SJSA1 (cell line): ENCODE measurements at places on chromosomes 16 and 17.

GRCh38 chr16:3988824-3989223 is 108.3 kb upstream of the CREBBP start:
- DNase-seq, result no peak

DNA sequence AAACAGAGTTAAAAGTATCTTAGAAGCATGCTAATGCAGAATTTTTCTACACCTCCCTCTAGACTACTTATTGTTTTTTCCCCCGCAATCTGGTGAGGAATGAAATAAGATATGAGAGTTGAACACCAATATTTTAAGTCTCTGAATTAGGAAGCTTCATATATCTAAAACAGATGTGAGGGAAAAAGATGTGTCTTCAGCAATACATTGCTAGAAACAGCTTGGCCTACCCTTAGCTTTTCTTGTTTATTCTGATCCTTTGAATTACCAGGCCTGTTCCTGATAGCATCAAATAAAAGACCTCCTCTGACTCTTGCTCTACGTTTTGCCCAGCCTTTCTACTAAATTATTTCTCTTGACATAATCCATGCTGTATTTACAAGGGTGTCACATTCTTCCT is 221.8 kb downstream of the CDH11 start:
- DNase-seq, result no peak

GRCh38 chr17:61533797-61534196 is 57.2 kb downstream of the NACA2 start:
- DNase-seq, result no peak

GRCh38 chr16:20850981-20851380 is 44.7 kb downstream of the REXO5 start:
- no peak for DNase-seq

DNA sequence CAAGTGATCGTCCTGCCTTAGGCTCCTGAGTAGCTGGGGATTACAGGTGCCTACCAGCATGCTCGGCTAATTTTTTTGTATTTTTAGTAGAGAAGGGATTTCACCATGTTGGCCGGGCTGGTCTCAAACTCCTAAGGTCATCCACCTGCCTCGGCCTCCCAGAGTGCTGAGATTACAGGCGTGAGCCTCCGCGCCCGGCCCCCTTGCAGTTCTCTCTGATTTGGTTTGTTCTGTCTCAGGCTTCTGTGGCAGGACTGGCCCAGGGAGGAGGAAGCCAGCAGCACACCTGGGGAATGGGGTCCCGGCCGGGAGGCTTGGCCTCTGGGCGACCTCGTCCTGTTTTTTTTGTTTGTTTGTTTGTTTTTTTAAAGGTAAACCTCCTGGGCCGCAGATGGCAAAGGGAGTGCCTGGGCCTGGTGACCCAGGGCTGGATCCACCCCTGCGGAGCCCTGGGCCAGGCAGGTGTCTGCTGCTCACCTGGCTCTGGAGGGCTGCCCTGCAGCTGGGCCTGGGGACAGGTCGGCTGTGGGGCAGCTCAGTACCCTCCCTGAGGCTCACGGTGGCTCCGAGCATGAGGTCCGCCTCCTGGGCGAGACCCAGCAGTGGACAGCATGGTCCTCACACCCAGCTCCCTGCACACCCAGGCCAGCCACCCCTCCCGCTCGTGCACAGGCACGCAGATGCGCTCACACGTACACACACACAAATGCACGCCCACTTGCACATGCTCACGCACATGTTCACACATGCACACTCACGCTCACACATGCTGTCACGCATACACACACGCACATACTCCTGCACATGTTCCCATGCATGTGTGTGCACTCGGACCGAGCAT is 3.3 kb upstream of the NUDT16L1 start:
- no peak for DNase-seq

DNA sequence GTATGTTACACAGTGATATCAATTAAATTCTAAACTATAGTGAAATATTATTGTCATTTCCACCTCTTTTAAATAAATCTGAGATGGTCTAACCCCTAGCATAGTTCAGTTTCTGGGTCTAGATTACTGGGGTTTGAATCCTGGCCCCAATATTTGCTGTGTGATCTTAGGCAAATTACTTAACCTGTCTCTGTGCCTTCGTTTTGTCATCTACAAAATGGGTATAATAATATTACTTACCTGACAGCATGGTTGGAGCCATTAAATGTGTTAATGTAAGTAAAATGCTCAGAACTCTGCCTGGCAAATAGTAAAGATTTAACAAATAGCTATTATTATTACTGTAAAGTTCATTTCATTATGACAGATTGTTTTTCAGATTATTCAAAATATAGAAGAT is 52.3 kb downstream of the BMERB1 start:
- DNase-seq, result no peak

- DNase-seq, result no peak
Observed at GRCh38 chr17:63382136-63382535, 64.0 kb downstream of the CYB561 start.

- no peak for DNase-seq
Observed at GRCh38 chr17:76234354-76234679, 6.0 kb downstream of the RNF157 start.

GRCh38 chr17:36921095-36921851 is 16.0 kb upstream of the LHX1 start:
- no peak for DNase-seq

DNA sequence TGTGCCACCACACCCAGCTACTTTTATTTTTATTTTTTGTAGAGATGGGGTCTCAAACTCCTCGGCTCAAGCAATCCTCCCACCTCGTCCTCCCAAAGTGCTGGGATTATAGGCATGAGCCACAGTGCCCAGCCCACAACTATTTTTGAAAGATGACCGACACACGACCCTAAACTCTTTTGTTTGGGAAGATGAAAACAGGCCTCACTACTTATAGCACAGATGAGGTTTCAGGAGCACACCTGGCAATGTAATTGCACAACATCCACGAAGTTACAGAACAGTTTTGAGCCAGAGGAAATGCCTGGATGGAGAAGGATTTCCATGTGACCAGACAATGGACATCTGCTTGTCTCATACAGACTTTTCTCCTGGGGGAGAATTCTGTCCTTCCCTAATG is 43.4 kb upstream of the PRSS54 start:
- no peak for DNase-seq

GRCh38 chr17:48646183-48647102 is 20.3 kb upstream of the HOXB9 start:
- DNase-seq, result no peak

GRCh38 chr16:26344240-26344776 is 652.5 kb downstream of the HS3ST4 start:
- no peak for DNase-seq

DNA sequence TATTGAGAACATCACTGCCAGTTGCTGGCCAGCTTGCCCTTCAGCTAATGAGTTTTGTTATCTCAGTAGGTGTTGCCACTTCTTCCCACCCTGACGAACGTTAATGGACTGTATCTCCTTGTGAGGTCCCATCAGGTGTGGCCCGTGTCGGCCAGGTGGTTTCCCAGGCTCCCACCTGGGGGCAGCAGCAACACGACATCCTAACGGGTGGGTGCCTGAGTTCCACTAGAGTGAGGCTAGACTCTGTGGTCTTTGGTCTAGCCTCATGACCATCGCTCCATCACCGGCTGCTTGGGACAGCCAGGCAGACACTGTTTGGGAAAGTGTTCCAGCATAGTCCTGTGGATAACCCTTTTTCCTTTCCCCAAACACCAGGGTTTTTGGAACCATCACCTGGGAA is 45.6 kb upstream of the LCMT1 start:
- no peak for DNase-seq

GRCh38 chr16:85134789-85135142 is 22.5 kb upstream of the CIBAR2 start:
- DNase-seq, result no peak

GRCh38 chr16:57946181-57946801 is 24.6 kb downstream of the CNGB1 start:
- no peak for DNase-seq

DNA sequence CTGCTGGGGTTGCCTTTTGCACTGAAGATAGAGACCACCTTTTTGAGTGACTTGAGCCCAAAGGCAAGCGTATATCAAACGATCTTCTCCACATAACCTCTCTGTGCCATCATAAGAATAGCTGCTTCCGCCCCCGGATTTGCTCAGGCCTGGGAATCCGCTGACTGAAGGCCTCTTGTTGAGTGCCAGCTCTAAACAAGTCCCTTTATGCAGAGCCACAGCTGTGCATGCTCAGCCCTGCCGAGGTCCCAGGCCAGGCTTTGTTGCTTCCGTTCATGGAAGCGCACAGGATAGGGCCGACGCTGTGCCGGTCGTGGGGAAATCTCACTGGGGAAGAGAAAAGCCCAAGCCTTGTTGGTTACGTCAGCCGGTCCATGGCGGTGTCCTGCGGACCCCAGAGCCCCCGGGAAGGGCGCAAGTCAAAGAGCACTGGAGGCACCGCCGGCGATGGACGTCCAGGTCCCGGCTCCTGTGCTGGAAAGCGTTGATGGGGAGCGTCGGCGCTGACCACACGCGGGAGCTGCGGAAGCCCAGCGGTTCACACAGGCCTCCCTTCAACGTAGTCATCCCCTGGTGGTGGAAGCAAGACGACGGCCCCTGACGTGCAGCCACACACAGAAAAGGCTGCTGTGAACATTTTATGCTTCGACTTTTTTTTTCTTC is 23.5 kb upstream of the RPL13 start:
- no peak for DNase-seq

GRCh38 chr16:51757505-51757904 is 606.4 kb upstream of the SALL1 start:
- DNase-seq, result no peak

DNA sequence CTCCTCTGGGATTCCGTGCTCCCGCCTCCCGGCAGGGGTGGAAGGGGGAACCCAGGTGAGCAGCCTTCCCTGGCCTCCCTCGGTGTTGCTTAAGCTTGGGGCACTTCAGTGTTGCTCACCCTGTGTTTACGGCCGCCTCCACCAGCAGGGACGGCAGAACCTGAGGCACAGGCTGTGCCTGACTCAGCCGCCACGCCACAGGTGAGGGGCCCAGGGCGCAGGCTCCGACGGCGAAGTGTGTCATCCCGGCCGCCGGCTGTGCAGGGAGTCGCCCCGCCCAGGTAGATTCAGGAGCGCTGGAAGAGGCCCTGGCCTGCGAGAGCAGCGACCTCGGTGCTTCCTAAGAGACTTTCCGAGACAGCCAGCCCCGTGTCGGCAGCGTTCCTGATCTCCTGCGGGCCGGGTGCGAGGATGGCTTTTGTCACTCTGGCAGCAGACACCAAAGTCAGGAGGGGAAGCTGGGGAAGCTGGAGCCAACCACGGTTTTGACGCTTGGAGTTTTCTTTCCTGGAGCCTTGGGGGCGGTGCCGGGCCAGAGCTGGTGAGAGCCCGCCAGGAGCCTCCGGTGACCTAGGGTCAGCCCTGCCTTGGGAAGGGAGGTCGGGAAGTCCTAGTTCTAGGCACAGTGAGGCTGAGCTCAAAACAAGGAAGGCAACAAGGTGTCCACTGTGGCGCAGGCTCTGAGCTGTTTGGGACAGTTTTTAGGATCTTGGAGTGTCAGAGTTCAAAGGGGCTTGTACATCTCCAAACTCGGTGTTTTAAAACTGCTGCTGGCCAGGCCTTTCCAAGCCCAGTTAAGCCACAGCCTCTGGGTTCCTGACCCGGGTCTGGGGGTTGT is 2.1 kb downstream of the GSE1 start:
- no peak for DNase-seq

- DNase-seq, result no peak
Observed at GRCh38 chr17:16945136-16945482, 26.8 kb downstream of the TNFRSF13B start.

GRCh38 chr17:34116306-34116705 is 138.8 kb upstream of the CCL2 start:
- no peak for DNase-seq
